ENCODE measurements at places on chromosomes 4 and X.

DNA sequence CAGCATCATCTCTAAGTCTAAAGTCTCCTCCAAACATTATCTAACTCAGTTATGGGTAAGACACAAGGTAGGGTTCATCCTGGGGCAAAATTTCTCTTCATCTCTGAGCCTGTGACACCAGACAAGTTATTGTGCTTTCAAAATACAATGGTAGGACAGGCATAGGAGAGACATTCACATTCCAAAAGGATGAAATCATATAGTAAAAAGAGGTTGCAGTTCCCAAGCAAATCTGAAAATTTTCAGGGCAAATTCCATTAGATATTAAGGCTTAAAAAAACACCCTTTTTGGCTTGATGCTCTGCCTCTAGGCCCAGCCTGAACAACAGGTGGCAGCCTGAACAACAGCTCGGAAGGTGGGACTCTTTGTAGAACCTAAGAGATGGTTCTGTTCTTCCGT, 448.3 kb upstream of the SLIT2 start:
- DNase-seq = no peak

DNA sequence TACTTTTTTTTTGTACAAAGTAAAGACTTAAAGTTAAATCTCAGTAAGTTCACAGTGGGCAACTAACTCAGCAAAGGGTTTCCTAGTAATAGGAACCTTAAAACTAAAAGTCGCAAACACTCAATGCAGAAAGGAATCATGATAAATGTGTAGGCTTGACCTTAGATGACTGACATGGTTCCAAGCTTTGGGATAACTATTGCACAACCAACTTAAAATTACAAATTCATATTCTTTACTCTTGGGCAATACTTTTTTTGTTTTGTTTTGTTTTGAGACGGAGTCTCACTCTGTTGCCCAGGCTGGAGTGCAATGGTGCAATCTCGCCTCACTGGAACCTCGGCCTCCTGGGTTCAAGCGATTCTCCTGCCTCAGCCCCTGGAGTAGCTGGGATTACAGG, 8.2 kb downstream of the ELOVL6 start:
- no peak for DNase-seq

- DNase-seq = no peak
These were observed 314.1 kb downstream of the STK32B start for GRCh38 chr4:5365071-5366008.

DNA sequence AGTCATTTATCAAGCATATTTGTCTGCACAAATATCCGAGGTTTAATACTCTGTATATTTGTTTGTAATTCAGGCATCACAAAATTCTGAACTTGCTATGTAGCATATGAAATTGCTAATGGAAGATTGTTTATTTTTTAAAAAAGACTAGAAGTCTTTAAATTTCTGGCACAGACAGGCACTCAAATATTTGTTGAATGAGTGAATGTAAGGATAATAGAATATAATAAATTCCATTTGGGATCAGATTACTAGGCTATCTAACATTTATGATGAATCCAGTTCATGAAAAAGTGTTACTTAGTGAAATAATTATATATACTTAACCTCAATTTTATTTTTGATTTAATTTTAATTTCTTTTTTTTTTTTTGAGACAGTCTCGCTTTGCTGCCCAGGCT, 30.4 kb upstream of the TEC start:
- no peak for DNase-seq

DNA sequence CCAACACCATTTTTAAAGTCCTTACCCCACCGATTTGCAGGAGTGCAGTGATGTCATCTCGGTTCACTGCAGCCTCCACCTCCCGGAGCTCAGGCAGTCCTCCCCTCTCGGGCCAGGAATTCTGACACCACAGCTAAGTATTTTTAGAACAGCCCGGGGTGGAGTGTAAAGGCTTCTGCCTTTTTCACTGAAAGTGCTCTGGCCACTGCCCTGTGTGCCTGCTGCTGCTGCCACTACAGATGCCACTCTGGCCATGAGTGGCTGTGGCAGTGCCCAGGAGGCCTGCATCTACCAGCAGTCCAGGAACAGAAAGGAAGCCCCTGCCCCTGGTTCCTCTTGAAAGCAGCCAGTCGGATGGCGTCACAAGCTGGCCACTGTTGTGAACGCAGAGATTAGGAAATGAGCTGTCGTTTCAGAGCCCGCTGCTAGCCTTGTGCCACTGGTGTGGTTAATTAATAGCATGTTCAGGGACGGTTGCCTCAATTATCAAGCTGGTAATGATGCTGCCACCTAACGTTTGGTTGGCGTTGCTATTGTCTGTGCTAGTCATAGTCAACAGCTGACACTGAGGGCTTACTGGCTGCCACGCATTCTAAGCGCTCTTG, 23.6 kb upstream of the TBC1D14 start:
- no peak for DNase-seq

DNA sequence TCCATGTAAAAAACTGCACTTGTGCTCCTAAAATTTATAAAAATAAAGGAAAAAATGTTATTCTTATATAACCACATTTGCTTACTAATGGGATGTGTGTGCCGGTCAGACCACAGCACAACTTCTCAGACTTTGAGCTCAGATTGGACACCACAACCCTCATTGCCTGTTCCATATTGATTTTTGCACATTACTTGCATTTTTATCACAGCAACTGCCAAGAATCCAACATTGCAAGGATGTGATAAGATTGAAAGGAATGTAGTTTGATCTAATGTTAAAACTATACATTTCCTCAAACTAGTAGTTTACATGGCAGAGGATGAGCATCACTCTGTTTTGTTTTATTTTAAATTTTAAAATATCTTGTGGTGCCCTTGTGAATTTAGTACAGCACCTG, 227.8 kb downstream of the KDR start:
- no peak for DNase-seq

GRCh38 chrX:145886469-145886868, 68.8 kb downstream of the SLITRK2 start:
- no peak for DNase-seq

DNA sequence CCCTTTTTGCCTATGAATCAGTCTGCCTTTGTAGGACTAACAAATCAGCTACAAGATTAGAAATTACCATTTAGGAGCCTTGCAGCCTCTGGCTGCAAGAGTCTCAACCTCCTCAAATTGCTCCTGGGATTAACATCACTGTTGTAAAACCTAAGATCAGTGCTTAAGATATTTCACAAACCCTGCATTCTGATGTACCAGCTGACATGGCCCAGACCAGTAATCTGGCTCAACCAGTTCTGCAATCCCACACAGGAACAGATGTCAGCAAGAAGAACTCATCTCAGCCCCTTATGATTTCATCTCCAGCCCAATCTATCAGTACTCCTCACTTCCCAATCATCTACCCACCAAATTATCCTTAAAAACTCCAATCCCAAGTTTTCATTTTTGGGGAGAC, 32.5 kb upstream of the AADAT start:
- DNase-seq = no peak

DNA sequence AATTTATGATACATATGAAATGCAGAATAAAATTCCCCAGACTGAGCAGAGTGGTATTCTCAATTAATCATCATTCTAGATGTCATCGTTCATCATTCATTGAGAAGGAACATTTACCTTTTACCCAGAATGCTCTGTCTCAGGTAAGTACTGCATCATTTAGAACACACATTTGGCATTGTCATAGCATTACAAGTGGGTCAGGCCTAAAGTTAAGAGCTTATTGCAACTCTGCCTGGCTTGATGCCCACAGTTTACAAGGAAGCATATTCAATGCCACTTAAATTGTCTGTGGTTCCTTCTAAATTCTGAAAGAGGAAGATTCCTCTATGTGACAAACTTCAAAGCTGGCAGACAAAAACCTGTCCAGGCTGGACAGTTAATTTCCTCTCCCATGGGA, 87.3 kb downstream of the CAMK2D start:
- DNase-seq = no peak

DNA sequence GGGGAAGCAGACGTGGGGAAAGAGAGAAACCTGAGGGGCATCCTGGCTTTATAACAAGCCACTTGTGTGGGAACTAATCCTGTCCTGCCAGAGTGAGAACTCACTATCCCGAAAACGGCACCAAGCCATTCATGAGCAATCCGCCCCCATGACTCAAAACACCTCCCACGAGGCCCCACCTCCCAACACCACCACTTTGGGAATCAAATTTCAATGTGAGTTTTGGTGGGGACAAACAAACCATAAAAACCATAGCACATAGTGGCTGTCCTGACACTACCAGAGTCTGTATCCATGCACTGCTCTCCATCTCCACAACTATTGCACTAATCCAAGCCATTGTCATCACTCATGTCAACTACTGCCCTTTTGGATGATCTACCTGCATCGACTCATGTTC, 28.5 kb upstream of the SEPTIN6 start:
- no peak for DNase-seq

DNA sequence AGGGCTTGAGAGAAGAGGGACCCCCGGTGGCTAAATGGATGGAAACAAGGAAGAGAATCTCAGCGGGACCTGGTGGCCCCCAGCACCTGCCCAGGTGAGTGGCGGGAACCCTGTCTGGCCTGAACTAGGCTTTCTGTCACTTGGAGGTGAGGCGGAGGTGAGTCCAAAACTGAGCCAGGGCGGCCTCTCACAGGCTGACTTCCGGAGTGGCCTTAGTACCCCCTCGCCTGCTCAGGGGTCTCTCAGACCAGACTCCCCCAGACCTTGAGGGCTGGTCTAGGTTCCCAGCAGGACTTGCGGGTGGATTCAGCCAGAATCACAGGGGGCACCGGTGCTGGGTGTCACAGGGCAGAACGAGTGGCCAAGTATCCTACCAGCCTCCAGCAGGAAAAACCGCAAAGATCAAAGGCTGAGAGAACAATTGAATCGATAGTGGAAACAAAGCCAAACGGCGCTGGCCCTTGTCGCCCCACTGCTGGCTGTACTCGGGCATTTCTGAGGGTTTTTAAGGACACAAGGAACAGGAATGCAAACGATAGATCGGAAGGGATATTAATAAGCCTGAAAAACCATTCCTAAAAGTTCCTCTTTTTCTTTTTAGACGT, 67.8 kb downstream of the WFS1 start:
- DNase-seq = no peak

- no peak for DNase-seq
These were observed 84.0 kb downstream of the PHKA2 start for GRCh38 chrX:18899796-18900380.

DNA sequence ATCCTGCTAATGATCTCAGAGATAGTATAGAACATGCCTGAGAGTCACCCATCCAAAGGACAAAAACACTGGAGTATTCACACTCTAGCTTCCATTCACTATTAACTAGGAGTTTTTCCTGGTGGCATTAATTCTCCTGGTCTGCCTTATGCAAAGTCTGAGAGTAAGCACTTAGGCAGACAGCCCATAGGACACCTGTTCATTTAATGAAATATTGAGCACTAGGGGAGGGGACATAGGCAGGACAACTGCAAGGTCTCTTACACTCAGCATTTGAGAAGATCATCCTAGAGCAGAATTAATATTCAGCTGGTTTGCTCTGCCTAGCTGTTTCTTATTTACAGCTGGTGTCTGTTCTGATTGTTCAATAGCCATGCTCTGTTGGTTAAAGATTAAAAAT, 508.5 kb downstream of the CENPC start:
- no peak for DNase-seq

DNA sequence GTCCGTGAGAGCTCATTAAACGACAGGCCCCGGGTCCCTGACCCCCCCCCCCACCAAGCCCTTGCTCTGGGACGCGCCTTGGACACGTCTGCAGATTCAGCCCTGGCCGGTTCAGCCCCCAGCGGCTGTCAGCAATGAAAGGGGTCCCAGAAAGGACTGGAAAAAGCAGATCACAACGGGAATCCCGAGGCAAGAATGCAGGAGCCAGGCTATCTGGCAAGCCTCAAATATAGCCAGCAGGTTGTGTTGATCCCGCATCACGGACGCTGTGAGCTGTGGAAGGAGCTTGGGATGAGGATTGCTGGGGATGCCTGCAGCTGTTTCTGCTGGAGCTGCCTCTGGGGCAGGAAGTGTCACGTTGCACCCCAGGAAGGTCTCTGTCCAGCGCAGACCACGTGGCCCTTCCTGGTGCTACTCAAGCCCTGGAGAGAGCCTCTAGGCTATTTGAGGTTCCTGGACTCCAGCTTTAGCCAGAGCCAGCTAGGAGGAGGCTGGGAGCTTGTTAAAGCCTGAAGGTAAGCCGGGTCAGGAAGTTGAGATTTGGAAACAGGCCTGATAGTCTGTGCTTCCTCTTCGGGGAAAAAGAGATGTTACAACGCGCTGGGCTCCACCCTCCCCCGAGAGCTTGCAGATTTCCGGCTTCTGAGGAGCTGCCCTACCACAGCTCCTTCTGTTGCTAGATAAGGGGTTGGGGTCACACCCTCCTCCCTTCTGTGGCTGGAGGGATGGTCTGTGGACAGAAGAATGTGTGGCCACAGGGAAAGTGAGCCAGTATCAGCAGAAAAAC, 19.3 kb upstream of the CSF2RA start:
- peak; percentile 37 for DNase-seq

DNA sequence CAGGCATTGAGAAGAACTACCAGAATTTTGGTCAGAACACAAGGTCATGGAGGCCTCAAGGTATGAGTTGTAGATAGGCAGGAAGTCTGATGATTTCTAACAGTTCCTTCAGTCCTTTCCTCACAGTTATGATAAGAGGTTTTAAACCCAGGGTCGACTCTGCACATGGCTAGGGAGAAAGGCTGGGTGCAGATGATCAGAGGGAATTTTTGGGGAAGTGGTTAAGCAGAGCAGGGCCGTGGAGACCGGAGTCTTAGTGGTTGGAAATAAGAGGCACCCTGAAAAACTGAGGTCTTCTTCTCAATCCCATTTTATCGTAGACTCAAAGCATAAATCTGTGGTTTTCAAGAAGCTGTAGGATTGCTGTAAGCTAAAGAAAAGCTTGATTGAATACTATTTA, 118.5 kb upstream of the ANK2 start:
- no peak for DNase-seq

- DNase-seq = no peak
These were observed 84.6 kb downstream of the FBXO8 start for GRCh38 chr4:174198828-174199227.

DNA sequence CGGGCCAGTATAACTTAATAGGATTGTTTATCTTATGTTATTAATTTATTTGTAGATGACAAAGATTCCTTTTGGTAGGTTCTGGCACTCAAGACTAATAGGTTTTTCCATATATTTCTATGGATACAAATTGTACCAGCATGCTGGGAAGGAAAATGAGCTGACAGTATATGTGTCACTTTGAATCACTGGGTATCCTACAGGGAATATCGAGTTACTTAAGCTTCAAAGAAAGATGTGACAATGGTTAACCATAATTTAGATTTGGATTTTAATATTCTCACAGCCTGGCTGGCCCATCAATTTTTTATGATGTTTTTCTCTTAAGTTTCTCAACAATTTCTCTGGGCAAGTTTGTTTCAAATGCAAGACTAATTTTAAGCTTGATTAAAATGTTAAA, 498.8 kb upstream of the FTHL17 start:
- DNase-seq = no peak

DNA sequence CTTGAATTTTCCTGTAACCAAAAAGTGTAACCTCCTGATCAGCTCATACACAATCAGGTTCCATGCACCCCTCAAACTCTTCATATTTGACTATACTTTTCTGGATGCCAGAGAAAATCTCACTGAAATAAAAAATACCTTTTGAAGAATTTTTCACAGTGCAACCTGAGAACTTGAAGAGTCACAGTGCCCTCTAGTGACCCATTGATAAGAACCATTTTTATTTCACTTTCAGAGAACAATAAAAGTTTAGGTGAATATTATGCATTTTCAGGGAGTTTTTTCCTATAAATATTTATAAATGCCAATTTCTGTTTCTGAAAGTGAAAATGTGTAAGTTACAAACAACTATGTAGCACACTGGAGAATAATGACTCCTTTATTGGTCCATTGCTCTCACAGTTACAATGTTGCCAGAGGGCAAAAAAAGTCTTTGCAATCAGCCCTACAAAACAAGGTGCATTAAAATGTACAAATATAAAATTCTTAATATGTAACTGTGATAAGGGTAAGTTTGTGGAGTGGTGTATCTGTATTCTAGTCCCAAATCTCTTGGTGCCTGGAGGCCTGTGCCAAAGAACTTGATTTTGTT, 153.6 kb upstream of the INTU start:
- no peak for DNase-seq

Measured in activated gamma-delta T cell treated with Interleukin-2 at 50 U/mL for 16 hours (primary cell).